ENCODE measurements at places on chromosomes 2 and 18.

DNA sequence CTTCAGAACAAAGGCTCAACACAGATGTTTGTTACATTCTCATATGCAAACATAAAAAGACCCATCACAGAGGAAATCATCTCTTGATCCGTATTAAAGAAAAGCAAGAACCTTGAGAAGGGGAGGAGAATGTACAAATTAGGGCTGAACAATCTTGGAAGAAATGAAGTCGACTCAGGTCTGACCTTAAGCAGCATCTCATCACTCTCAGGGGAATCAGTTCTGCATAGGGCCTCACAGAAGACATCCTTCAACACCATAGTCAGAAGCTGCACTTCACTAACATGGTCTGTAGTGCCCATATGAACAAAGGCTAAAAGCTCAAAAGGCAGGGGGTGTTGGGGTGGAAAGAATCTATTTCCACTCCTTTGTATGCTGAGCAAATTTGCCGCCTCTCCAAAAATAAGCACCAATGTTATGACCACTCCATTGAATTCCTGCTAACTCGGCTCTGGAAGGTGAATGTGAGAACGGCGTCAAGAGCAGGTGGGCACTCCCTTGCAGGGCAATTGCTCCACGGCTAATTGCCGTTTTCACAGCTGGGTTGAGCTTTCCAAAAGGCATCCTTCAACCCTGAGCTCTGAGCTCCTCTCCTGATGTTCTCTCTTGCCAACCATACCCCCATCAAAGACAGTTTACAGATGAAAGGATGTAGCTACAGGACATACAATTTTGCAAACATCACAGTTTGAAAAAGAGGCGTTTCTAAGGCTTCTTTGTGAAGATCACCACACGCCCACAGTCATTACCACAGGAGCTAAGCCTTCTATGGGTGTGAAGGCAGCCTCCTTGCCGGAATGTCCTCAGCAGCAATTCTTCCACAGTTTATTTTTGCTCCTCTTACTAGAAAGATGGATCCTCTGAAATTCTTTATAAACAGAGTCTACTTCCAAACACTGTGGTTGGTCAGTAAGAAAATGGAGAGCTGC lies 10.0 kb downstream of the KLF7 start:
- peak; percentile 47 for DNase-seq

DNA sequence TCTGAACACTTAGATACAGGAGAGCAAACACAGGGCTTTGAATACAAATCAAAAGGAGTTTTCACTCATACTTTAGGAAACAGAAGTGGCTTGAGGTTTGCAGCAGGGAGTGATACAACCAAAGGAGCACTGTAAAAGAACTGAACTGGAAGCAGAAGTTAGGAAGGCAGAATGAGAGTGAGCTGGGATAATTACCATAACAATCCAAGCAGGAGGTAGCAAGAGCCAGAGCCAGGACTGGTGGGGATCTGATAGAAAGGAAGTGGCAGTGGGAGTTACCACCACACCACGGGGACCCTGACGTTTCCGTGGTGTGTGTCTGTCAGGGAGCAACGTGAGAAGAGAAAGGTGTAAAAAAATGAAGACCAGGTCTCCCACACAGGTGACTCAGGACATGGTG lies 81.3 kb upstream of the EPB41L3 start:
- no peak for DNase-seq

DNA sequence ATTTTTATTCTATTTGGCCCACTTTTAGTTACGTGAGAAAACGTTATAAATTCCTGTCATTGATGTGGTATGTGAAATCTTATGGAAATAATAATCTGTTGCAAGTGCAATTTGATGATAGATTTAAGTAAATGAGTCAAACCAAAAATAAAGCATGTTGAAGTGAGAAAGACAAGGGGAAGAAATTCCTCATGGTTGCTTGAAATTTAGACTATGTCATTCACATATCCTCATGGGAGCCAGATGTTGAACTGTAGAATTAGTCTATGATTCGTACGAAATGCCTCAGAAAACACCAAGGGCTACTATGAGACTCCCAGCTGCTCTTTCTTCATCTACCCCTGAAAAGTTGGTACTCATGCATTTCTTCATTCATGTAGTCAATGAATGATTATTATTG lies 55.7 kb downstream of the KLHL14 start:
- DNase-seq, result no peak

DNA sequence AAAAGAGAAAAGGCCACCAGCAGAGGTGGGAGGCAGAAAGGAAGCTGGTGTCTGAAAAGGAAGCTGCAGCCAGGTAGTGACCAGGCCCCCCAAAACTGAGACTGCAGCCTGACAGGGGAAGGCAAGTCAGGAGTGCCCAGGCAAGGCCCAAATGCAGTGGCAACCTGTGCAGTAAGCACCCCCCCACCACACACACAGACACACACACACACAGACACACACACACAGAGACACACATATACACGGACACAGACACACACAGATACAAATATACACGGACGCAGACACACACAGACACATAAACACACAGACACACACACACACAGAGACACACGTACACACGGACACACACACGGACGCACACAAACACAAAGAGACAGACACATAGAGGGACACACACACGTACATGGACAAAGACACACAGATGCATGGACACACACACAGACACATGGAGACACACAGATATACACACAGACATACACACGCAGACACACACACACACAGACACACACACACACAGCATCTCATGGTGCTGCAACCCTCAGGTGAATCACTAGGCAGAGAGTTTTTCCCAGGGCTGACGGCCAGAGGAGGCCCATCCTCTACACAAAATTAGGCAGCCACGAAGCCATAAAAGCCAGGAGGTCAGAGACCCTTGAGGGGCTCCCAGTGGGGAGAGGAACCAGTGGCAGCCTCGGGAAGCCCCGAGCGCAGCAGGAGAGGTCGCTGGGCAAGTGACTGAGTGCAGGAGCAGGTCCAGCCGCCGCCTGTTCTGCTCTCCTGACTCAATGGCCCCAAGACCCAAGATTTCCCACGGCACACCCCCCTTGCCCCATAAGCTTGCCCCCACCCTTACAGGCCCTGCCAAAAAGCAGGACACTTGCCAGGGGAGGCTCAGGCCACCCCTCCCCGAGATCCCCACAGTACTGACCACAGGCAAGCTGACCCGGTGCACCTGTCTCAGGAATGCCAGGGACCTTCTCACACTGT lies 6.3 kb downstream of the SDC1 start:
- no peak for DNase-seq

DNA sequence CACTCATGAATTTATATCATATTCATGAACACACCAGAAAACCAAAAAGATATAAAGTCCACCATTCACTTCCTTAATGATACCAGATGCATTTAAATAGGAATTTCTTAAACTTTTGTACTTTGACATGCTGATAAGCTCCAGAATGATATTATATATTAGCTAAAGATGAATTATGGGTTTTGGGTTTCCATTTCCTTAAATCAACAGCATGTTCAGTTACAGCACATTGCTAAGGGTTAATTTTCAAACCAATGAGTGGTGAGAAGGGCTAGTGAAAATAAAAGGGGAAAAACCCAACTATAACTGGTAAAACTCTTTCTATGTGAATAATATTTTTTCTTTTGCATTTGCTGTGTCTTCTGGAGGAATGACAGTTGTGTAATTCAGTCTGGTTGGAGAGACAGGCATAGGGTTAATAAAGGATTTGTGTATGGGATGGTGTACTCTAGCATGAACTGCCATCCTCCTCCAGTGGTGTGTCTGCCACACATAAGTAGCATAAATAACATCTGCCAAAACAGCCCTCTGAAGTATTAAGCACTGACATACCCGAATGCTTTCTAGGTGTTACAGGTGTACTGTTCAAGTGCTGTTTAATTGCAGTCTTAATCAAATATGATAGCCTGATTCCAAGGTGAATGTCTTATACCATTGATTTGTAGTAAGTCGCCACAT lies 19.3 kb upstream of the CPS1 start:
- DNase-seq, result no peak

- DNase-seq, result no peak
Observed at GRCh38 chr2:63818271-63818670, 23.4 kb upstream of the UGP2 start.

GRCh38 chr2:208479342-208479741 lies 72.8 kb downstream of the PTH2R start:
- DNase-seq, result no peak

DNA sequence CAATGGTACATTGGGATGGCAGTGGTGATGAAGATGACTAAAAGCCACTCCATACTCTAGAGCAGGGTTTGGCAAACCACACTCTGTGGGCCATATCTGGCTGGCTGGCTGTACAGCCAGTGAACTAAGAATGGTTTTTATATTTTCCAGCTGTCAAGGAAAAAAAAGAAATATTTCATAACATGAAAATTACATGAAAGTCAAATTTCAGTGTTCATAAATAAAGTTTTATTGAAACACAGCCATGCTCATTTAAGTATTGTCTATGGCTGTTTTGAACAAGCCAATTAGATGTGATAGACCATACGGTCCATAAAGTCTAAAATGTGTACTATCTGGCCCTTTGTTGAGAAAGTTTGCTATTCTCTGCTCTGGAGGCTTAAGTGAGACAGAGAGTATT lies 1.5 kb downstream of the TTC21B start:
- no peak for DNase-seq

GRCh38 chr2:40039549-40039948 lies 260.5 kb upstream of the THUMPD2 start:
- no peak for DNase-seq

- no peak for DNase-seq
Observed at GRCh38 chr2:28433935-28434599, 41.4 kb downstream of the FOSL2 start.

- DNase-seq, result no peak
Observed at GRCh38 chr2:166841152-166841551, 47.1 kb upstream of the XIRP2 start.

- DNase-seq, result no peak
Observed at GRCh38 chr18:73719611-73720010, 428.0 kb downstream of the FBXO15 start.

DNA sequence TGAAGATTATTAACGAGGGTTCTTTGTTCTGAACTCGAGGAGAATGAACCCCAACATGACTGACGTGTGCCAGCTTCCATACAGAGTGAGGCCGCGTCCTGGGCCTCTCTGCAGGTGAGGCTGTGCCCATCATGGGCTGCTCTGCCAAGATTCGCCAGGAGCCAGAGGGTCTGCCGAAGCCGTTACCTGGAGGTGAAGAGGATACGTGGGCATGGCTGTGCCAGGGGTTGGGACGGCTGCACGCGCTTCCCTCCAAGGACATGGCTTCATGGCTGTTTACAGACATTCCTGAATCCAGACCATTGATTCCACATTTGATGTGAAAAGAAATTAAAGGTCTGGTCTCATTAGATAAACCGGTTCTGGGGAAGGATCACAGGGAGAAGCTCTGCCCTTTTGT lies 211.4 kb upstream of the SALL3 start:
- DNase-seq, result no peak

GRCh38 chr18:21117409-21118131 lies 6.0 kb upstream of the ROCK1 start:
- no peak for DNase-seq

- DNase-seq, result no peak
Observed at GRCh38 chr2:209564816-209565215, 141.0 kb downstream of the MAP2 start.

- no peak for DNase-seq
Observed at GRCh38 chr2:64447317-64448040, 6.5 kb upstream of the LGALSL start.

GRCh38 chr2:218292048-218293014 lies at the start of gene TMBIM1:
TMBIM1 (minus strand) TSS chr2:218292503; CDS start chr2:218282141, 10,362 bp downstream.
- no peak for DNase-seq

DNA sequence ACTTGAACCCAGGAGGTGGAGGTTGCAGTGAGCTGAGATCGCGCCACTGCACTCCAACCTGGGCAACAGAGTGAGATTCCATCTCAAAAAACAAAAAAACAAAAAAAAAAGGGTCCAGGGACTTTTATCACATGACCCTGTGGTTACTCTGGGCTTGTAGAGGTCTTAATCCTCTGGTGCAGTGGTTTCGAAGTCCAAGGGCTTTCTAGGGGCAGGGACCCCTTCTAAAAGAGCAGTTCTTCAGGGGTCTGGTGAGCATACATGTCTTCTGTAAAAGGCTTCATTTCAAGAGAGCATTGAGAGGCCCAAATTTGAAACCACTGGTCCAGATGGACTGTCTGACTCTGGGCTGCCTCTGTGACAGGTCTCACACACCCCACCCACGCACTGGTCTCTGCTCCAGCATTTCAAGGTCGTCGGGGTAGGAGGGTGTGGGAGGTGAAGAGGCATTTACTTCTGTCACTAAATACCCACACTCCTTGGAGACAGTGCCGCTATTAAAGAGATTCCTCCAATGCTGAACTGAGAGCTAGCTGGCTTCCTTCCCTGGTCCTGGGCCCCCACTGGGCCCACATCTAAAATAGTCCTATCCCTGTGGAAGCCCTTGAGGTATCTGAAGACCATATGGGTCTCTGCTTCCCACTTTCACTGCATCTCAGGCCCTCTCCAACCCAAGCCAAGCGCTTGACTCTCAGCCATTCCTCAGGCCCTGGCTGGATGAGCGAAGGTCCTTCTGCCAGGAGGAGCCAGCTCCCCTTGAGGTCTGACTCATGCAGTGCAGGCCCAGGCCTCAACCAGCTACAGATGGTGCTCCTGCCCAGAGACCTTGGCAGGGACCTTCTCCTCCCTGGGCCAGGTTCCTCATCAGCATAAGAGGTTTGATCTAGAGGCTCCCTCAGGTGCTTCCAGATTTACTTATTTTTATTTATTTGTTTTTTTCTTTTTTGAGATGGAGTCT lies 44.8 kb downstream of the PAX8 start:
- no peak for DNase-seq

GRCh38 chr2:204664708-204665121 lies 119.4 kb downstream of the PARD3B start:
- no peak for DNase-seq

DNA sequence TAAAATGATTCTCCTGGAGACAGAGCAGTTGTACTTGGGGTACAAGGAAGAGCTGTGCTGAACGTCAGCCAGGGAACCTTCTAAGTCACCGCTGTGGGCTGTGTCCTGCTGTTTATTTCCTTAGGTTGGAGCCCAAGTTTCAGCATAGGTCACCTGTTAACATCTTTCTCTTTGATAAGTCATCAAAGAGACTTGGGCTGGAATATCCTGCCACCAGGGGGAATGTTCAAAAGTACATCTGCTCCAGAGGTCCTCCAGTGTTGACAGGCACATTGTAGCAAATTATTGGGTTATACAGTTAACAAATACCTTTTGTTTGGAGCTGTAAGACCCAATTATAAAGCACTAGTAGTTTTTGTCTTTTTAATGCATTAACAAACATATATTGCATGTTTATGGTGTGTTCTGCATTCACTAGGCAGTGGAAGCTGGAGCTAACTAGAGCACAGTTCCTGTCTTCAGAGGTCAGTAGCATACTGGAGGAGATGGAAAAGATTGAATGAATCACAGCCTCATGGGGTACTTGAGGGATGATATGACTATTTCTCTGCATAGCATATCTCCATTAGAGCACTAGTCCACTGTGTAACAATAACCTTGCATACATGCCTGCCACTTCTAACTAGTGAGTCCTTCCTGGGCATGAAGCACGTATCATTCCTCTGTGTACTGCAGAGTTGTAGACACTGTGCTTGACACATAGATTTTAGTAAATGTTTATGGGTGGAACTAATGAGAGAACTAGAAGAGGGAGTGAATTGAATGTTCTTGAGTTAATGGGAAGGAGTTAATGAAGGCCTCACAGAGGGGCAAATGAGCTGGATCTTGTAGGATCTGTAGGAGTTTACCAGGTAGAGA lies 182.1 kb downstream of the AGAP1 start:
- peak; percentile 18 for DNase-seq

- peak; percentile 35 for DNase-seq
Observed at GRCh38 chr18:33761363-33761762, 183.3 kb downstream of the ASXL3 start.

GRCh38 chr2:38959938-38960608 lies 70.4 kb downstream of the ARHGEF33 start:
- DNase-seq, result no peak

GRCh38 chr2:74700643-74701372 lies 46.8 kb downstream of the SEMA4F start:
- no peak for DNase-seq

All from NCI-H2081 treated with DMSO at 0.1 percent for 48 hours (cell line).